ENCODE measurements at places on chromosomes 5 and 9.

DNA sequence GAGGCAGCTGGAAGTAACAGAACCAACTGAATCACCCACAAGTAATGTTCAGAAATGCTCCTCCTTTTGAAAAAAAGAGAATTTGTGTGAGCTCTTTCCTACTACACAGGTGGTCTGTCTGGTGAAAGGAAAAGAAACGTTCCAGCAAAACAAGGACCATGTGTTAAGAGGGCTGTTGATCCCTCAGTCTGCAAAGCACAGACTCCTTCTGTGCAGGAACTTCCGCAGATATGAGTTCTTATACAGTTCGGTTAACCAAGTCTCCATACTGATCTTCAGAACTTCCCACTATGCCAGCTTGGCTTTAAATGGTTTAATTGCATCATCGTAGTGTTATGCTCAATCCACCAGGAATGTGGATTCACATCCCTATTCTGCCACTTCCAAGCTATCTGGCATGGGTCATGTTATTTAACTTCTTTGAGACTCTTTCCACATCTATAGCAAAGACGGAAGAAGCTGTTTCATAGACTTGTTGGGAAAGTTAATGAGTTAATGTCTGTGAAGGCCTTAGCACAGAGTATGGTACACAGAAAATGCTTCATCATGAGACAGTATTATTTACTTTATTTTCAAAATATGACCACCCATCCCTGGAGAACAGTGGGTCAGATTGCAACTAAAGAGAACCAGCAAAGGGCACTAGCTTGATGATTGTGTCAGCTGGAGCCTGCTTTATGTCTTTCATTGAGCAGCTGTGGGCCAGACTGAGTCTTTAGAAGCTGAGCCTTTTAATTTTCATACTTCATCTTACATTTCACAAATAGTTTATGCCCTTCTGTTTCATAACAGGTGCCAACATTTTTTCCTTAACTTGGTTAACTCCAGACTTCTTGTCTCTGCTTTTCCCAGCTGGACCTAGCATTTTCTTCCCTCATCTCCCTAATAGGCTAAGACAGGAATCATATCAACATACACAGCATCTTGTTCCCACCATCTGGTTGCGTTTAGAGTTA lies 89.9 kb downstream of the MAMDC2 start:
- DNase-seq, result no peak

GRCh38 chr5:151717416-151717815 lies 30.7 kb upstream of the SPARC start:
- DNase-seq, result no peak

DNA sequence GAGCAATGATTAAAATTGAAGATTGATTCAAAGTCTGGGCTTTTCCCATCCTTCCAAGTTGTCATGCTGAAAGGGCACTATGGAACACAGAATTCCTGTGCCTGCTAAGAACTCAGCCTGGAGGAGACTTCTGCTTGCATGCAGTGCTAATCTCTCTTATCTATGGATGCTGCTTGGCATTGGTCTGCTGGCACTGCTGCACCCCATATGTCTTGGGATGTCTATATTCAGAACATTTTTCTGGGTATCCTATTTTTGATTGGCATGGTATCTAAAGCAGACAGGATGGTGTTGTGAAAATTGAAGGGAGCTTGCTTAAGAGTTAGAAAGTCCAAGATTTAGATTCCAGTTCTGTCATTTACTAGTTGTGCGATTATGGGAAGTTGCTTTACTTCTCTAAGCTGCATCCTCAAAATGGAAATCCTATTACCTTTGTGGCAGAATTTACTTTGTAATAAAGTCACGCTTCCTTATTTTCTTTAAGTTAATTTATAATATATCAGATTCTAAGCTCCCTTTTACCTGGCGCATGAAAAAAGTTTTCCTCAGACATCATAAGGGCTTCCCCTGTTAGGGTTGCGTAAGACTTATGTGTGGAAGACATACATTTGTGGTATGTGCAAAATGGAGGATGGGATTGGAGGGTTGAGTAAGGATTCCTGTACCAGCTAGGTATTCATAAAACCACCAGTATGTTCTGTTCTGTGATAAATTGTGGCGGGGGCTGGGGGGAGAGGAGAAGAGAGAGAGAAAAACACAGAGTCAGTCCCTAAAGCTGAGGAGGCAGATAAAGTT lies 254.0 kb downstream of the DMAC1 start:
- no peak for DNase-seq

DNA sequence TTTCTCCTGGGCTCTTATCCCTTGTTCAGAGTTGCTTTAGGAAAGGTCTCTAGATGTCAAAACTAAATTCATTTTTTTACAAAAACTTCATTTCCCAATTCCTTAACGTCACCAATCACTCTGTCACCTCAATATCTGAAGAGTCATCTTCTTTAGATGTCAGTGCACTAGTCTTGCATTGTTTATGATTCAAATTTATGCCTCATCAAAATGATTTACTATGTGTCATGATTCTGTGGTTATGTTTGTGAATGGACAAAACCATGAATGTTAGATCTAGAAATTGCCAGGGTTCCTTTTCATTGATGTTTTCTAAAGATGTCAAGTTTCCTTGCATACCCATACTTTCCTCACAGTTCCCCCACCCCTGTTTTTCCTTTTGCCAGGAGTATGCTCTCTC lies 21.5 kb downstream of the CWC27 start:
- no peak for DNase-seq

- no peak for DNase-seq
Measured at GRCh38 chr5:108660291-108660690, 87.4 kb upstream of the FER start.

Data from activated naive CD4-positive, alpha-beta T cell treated with anti-CD3 and anti-CD28 coated beads, Interleukin-2, amount 50 U/mL, for 16 hours (primary cell).